ENCODE measurements at places on chromosomes 2 and 18.

DNA sequence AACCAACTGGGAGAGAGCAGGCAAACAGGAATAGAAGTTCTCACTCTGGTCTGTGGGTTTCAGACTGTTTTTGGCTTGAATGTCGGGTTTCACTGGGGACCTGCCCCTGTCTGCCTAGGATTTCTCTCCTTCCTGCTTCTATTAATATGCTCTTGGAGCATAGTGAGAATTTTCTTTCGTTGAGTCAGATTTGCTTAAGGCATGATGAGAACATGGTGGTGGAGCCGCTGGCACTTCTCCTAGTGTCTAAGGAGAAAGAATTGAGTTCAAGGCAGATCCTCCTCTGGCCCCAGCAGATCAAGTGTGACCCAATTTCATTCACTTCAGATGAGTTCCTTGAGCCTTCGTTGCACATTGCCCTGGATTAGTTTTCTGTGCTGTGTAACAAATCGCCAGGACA, 103.9 kb upstream of the HS6ST1 start:
- DNase-seq, result peak; percentile 61

- DNase-seq, result no peak
Observed at GRCh38 chr2:231187736-231188505, 10.5 kb upstream of the ARMC9 start.

DNA sequence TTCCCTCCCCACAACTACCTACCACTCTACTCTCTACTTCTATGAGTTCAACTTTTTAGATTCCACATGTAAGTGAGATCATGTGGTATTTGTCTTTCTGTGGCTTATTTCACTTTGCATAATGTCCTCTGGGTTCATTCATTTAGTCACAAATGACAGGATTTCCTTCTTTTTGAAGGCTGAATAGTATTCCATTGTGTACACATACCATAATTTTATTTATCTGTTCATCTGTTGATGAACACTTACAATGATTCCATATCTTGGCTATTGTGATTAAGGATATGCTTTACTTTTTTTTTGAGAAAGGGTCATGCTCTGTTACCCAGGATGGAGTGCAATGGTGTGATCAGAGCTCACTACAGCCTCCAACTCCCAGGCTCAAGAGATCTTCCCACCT, 73.6 kb downstream of the ICA1L start:
- DNase-seq, result no peak

DNA sequence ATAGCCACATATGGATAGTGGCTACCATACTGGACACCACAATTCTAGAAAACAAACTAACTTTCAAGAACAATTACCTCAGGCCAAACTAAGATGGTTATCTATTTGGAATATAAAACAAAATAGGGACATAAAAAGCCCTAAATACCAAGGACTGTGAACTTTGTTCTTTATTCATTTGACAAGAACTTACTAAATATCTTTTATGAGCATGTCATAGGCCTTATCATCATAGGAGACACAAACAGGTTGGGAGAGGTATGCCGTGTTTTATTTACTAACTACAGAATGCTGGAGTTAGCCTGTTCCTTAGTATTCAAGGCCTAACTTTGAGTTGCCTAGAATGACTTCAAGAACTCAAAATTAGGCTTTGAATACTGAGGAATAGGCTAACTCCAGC, 32.1 kb downstream of the CCDC93 start:
- no peak for DNase-seq

GRCh38 chr2:95024371-95024770, 1.1 kb upstream of the MAL start:
- DNase-seq, result no peak

DNA sequence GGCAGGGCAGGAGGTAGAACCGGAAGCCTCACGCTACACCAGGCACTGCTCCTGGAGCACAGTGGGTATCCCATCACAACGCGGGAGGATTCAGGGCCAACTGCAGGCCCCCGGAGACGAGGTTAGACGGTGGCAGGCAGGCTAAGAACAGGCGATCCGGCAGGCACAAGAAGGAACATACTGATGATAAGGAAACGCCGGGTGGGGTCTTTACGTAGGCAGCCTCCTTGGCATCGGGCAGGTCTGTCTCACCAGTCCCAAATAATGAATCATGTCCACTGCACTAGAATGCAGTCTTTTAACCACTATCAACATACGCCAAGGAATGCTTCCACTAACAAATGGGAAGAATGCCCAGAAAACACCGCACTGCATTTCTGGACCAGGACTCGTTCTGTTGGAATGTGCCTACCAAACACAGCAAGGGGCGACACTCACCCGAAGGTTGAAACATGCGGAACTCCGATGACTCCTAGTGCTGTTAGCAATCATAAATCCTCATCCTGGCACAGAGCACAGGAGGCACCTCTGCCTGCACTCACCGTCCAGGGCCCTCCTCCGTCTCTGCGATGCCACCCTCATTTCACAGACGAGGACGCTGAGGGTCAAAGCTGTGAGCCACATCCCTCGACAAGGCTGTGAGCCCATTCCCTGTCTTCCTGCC, 35.2 kb downstream of the ZNF516 start:
- no peak for DNase-seq
